ENCODE measurements at places on chromosomes 11 and 22.
A peak's percentile ranks its signal among the peaks of the same experiment; 100 is the strongest.

DNA sequence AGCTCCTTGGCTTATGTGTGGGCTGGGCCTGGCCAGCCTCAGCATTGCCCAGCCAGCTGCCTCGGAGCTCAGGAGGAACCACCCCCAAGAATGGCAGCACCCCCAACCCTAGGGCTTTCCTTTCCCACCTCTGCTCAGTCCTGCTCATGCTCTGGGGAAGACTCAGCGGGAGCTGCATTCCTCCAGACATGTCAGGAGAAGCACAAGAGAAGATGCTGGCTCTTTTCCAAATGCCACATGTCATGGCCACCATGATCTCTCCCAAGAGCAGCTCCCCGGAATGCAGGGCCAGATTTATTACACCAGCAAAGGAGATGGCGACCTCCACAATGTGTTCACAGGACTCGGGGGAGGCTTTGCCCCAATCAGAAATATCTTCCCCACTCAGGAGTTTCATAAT is 143.7 kb downstream of the PKNOX2 start:
- DNase-seq, result no peak

GRCh38 chr11:68442433-68442832 is 18.1 kb upstream of the PPP6R3 start:
- DNase-seq, result no peak

GRCh38 chr11:112965656-112966055 is 4.4 kb downstream of the NCAM1 start:
- no peak for DNase-seq

DNA sequence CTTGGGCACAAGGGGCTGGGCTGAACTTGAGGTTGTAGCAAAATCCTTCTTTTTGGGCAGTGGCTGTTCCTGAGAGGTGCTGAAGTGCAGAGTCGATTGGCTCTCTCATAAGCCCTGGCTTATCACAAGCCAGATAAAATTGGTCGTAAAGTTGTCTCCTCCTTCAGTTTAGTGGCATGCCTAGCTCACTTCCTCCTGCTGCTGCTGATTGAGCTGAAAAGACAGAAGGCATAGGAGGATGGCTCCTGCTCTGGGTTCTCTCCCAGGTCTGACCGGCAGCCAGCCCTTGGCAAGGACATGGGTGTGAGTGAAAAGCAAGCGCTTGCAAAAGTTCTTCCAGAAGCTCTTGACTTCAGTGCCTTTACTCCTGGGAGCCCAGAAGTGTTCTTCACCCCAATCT is 83.9 kb downstream of the LDLRAD3 start:
- DNase-seq, result no peak

DNA sequence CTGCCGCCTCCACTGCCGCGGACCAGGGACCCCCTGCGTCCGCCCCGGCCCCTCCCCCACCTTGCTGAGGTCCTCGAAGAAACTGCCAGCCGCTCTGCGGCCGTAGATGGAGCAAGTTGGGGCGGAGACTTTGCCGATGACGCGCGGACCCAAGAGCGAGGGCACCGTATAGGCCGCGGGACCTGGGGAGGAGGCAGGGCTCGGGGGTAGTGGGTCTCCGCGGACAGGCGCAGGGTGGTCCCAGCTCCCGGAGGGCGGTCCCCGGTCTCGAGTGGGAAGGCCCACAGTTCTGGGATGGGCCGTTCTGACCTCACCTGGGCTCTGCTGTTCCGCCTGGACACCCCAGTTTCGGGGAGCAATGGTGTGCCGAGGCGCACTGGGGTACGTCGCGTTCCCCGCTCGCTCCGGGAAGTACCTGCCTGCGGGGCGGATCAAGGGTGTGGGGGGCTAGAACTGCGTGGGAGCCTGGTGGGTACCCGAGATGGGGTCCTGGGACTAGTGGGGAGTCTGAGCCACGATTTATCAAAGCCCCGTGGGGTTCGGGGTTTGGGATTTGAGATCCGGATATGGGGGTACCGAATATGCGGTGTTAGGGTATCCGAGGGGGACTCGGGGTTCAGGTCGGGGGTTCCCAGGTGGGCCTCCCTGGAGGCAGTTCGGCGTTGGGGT is 1.2 kb upstream of the TYMP start:
- DNase-seq, result peak; percentile 53

- no peak for DNase-seq
Observed at GRCh38 chr22:33555814-33556522, 364.3 kb downstream of the LARGE1 start.

- no peak for DNase-seq
Observed at GRCh38 chr11:132464003-132464342, 1068.3 kb downstream of the OPCML start.
